ENCODE measurements at places on chromosomes 6 and 20. TPM values are rescaled to one million over a fixed set of nuclear protein-coding genes. Genes with fewer than 3 reads are reported as not detected.

GRCh38 chr20:14406495-14406894 lies 69.1 kb upstream of the FLRT3 start:
- DNase-seq = no peak

DNA sequence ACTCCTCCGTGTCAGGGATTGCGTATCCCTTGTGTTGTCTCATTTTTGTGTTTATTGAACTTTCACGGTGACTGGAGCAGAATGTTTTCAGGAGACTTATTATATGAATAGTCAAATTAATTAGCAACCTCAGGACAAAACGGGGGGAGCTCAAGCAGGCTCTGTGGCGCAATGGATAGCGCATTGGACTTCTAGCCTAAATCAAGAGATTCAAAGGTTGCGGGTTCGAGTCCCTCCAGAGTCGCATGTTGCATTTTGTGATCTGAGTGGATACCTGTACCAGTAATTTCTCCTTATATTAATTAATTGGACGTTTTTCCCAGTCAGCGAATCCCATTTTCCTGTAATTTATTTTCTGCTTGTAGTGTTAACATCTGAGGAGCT lies 89.1 kb upstream of the ZNF184 start:
- DNase-seq = no peak

GRCh38 chr20:48407710-48408109 lies 420.1 kb downstream of the PREX1 start:
- no peak for DNase-seq

GRCh38 chr6:33720998-33721397 lies 9.5 kb upstream of the UQCC2 start:
- no peak for DNase-seq

DNA sequence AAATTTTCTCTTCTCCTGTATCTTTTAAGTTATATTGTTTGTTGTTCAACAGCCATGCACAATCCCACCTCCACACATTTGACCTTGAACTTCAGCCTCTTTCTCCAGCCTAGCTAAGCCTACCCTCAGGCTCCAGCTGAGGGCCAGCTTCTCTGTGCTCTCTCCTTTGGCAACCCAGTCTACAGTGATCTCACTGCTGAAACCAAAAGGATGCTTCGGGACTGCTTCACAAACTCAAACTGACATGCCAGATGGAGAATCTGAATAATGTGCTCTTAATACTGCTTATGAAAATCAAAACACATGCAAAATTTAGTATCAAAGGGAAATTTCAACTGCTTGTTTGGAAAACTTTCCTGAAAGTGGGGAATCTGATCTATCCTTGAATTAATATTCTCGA lies 16.1 kb upstream of the RIN2 start:
- no peak for DNase-seq

- DNase-seq = no peak
Observed at GRCh38 chr6:150930841-150931240, 65.3 kb downstream of the MTHFD1L start.

The RAE1 gene
- 17.5 TPM for total RNA-seq

The MMP24 gene
- total RNA-seq = 0.49 TPM

The ZNF311 gene
- total RNA-seq = 2.1 TPM

The ABHD16B gene
- not detected for total RNA-seq

The DEFB124 gene
- total RNA-seq = 1.8 TPM

The SEMG2 gene
- total RNA-seq = not detected
